ENCODE measurements at places on chromosomes 7 and 10.

GRCh38 chr7:95525503-95525902 lies 39.8 kb downstream of the ASB4 start:
- no peak for DNase-seq

DNA sequence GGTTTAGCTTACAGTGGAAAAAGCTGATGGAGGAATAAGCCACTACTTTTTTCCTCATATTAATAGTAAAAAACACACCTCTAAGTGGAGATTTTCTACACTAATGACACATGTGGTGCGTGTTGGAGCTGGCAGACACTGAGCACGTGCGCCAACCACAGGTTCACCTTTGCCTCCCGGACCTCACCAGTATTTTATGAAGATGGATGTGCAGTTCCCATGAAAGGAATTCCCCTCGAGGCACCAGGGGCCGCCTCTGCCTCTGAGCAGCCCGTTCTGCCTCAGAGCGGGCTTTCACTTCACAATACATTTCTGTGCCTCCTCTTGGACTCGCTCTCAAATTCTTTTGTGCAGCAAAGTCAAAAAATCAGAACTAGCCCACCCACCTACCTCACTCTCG lies 477.5 kb upstream of the ADARB2 start:
- no peak for DNase-seq

- peak; percentile 16 for DNase-seq
Measured at GRCh38 chr10:93554760-93555432, 11.6 kb upstream of the FFAR4 start.

DNA sequence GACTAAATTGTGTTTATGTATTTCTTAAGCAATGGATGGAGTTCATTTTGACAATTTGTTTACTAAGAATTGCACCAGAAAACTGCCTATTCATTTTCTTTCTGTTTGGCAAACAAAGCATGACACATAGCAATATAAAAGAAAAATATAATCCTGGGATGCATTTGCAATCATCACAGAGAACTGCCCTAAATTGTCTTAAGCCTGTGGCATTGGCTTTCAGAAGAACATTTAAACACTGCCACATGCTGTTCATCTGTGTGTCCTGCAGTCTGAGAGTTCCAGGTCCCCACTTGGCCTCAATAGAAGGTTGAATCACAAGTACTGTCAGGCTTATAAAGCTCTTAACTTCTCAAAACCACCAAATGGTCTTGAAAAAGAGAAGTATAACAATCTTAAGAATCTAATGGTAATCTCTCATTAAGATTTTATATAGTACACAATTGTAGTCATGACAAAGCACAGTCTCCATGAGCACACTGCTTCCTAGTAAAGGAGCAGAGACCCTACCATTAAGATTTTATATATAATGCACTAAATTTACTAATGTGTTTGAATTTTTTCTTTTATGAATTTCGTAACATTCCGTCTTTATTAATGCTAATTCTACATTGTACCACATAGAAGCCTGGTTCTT lies 29.9 kb downstream of the RNLS start:
- no peak for DNase-seq

- DNase-seq, result no peak
Measured at GRCh38 chr10:97911217-97911616, 61.6 kb downstream of the GOLGA7B start.

- DNase-seq, result no peak
Measured at GRCh38 chr7:138081868-138082267, 5.6 kb downstream of the AKR1D1 start.

GRCh38 chr10:131750171-131750895 lies 150.5 kb upstream of the PPP2R2D start:
- no peak for DNase-seq

DNA sequence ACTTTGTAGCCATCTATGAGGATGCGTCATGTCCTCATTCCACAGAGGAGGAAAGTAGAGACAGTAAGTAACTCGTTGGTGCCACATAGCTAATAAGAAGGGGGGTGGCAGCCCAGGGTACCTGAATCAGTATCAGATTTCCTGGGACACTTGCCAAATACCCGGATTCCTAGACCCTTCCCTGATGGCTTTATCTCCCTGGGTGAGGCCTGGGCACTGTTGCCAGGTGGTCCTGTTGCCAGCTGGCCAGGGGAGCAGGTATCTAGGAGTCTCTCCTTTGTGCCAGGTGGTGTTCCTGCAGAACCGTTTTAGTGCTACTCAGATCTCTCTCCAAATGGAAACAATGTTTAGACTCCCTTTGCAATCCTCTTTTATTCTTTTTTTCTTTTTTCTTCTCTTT lies 12.7 kb downstream of the SLC29A3 start:
- DNase-seq, result no peak

DNA sequence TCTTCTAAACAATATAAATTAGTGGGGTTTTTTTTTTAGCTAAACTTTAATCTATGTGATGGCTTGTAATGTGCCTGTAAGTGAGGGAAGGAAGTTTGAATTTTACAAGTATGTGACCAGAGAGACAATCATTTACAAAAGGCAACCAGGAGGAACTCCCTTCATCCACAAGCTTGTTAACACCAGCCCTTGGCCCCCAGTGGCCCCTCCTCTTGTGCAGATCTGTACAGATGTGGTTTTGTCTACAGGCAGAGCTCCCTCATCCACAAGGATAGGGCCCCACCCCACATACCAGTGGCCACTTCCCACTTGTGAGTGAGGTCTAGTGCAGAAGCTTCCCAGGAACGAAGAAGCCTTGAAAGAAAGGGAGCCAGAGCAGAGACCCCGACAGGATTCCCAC lies 234.1 kb upstream of the KMT2E start:
- DNase-seq, result no peak

- no peak for DNase-seq
Measured at GRCh38 chr7:27146491-27147198, 929 bp downstream of the HOXA6 start.

- DNase-seq, result no peak
Measured at GRCh38 chr10:31037749-31038148, 6.1 kb upstream of the ZNF438 start.

- no peak for DNase-seq
Measured at GRCh38 chr7:104327938-104328295, 486 bp upstream of the LHFPL3 start.

- no peak for DNase-seq
Measured at GRCh38 chr10:49285232-49285631, 13.7 kb upstream of the C10orf71 start.

- no peak for DNase-seq
Measured at GRCh38 chr7:56105508-56105907, 768 bp downstream of the CHCHD2 start.

GRCh38 chr10:103564776-103565520 lies 71.4 kb downstream of the NEURL1 start:
- DNase-seq, result peak; percentile 29

DNA sequence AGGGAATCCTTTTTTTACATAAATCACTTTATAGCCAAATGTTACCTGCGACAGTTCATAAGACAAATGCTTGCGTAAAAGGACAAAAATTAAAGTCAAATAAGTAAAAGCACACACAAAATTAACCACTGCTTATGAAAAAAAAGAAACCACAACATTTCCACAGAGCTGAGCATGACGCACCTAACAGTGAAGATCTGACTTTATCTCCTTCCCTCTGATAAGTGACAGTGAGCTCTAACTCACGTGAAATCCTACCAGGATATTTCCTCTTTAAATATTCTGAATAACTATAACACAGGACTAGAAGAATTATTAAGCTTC lies 225.5 kb downstream of the SFMBT2 start:
- no peak for DNase-seq

DNA sequence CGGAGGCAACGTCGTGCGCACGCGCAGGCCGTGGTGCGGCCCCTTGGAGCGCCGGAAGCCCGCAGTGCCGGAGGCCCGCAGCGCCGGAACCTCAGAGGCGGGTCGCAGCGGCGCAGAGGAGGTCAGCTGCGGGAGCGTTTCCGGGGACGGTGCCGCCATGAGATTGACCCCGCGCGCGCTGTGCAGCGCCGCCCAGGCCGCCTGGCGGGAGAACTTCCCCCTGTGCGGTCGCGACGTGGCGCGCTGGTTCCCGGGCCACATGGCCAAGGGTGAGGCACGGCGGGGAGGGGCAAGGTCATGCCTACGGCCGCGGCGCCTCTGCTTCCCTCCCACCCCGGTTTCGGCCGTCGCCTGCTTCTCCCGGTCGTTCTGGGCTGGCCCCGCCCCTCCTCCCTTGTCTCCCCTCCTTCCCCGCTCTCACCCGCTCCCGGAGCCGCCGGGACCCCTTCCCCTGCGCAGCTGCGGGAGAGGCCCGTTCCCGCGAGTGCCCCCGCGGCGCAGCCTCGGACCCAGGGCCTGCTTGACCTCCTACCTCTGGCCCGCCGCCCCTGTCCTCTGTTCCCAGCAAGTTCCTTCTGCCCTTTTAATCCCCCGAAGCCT lies at the start of gene MTG1:
Gene MTG1 (plus strand): TSS at position 94 of the 600 bp plus-strand sequence. CDS start 64 bp downstream, at position 158.
- DNase-seq, result peak; percentile 96

DNA sequence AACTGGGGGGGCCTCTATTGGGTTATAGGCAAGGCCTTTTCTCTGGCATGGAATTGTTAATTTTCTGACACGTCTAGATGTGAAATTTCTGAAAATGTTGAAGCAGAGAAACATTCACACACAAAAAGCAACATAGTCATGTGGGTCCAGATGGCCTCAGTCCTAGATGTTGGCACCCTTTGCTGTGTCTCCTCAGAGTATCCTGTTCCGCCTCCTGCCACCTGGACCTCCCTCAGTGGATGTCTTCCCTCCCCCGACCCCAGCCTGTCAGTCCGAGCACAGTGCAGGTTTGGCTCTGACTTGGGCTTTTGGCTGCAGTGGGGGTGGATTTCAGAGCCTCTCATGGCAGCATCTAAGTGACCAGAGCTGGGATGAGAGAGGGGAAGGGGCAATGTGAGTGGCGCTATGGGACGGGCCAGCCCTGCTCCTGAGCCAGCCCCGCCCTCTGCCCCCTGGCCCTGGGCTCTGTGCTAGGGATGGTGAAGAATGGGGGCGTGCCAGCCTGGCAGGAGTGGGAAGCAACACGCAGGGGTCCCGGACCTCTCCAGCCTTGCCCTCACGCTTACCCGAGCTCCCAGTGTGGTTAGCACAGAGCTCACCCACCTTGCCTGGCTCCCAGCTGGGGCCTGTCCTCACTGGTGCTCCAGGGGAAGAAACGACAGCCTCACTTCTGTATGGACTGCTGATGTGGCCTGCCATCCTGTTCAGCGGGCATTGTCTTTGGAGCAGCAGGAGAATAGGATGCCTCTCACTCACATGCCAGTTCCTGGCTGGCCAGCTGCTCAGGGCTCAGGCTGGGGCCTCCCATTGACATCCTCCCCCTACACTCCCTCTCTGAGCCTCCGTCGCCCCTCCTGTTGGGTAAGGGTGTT lies 6.2 kb downstream of the ATP6V0E2 start:
- no peak for DNase-seq

- no peak for DNase-seq
Measured at GRCh38 chr10:7491949-7492659, 81.3 kb upstream of the SFMBT2 start.

DNA sequence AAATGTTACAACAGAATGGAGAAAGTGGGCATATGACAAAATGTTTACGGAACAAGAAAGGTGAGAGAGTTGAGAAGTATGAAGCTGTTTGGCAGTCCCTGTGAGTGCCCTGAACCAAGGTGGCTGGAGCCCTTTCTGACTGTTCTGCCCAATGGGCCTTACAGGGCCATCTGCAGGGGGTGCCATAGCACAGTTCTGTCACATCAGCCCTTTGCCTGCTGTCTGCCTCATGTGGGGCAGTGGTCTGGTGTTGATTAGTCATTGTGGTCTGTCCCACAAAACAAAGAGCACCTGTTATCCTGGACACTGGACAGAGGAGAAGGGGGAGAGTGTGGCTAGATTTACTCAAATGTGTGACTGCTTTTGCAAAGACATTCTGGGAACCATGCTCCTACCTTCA lies 51.5 kb upstream of the OSBPL3 start:
- DNase-seq, result no peak

DNA sequence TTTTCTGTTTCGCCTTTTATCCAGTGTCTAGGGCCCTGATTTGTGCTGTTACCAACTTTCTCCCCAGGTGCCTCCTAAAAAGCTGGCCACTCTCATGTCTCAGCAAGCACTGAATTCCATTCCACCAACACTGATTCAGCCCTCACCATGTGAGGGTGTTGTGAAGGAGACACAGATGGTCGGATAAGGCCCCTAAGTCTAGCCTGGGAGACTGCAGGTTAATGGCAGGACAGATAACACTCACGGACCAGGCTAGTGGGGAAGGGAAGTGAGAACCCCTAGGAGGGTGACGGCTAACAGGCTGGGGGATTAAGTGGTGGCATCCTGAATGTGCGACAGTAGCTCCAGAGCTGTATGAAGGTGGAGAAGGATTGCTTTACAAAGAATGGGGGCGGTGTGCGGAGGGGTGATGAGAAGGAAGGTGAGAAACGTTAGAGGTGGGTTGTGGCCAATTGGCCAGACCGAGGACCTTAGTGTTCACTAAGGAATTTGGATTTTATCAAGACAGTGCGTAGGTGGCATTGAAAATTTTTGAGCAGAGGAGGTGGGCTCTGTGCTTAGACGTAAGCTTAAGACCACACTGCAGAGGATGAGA lies 3.8 kb upstream of the DUSP5 start:
- DNase-seq, result no peak

- DNase-seq, result no peak
Measured at GRCh38 chr7:44157116-44158080, 16.3 kb upstream of the MYL7 start.

GRCh38 chr10:96720422-96721206 lies at the start of gene PIK3AP1:
PIK3AP1 (minus strand) TSS chr10:96720514; CDS start chr10:96720394, 120 bp downstream.
- peak; percentile 12 for DNase-seq

- DNase-seq, result no peak
Measured at GRCh38 chr10:22723783-22724182, 9.4 kb upstream of the PIP4K2A start.

DNA sequence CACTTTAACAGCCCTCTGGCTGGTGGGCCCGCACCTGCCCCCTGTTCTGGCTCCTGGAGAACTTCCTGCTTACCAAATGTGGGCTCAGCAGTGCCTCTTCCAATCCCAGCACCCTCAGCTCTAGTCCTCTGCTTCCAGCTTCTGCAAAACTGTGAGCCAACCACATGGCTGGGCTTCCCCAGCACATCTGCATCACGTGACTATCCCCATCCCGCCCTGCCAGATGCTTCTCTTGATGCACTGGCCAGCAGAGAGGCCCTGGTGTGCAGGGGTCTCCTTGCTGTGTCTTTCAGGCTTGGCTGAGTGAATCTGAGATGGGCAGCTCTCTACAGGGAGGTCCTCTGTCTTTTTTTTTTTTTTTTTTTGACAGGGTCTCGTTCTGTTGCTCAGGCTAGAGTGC lies 43.8 kb upstream of the DMBT1 start:
- DNase-seq, result no peak

DNA sequence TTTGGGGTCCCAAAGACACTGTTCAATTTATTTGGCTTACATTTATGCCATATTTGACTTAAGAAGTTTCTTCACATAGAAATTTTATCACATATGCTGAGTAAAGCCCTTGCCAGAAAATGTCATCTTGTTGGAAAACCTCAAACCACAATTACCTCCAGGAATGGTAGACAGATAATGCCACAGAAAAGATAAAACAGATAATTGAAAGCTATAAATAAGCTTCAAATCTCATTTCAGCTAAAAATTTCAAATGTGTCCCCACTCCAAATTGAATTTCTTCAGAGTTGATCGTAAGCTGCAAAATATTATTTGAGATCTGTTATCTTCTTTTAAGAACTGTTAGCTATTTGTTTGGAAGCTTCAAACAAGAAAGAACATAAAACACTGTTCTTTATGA lies 176.4 kb upstream of the PTN start:
- DNase-seq, result no peak

Data from stimulated activated CD8-positive, alpha-beta memory T cell treated with anti-CD3 and anti-CD28 coated beads, Interleukin-15, amount 100 ng/mL, for 24 hours (primary cell).